Diencephalon (tissue), 1 donor: ENCODE measurements at places on chromosomes 5 and 9. TPM values are rescaled to one million over a fixed set of nuclear protein-coding genes. Genes with fewer than 3 reads are reported as not detected.

LCN10 gene
- not detected for total RNA-seq

SIT1 gene
- not detected for total RNA-seq

SLC25A48 gene
- 7.8 TPM for total RNA-seq

QRFP gene
- not detected for total RNA-seq

TRAF1 gene
- total RNA-seq: 2.8 TPM

SLC6A3 gene
- 12.5 TPM for total RNA-seq

WDR41 gene
- 134 TPM for total RNA-seq

SYNPO gene
- total RNA-seq: 6.0 TPM

DDX4 gene
- total RNA-seq: not detected

RGMB gene
- total RNA-seq: 95.5 TPM

IFNE gene
- total RNA-seq: not detected

MED22 gene
- total RNA-seq: 15.9 TPM

CLIC3 gene
- not detected for total RNA-seq

CCNO gene
- 0.69 TPM for total RNA-seq

SNCB gene
- 31.8 TPM for total RNA-seq

IL13 gene
- not detected for total RNA-seq

NHP2 gene
- total RNA-seq: 80.0 TPM

CDKN2B gene
- total RNA-seq: 0.92 TPM

ZFP37 gene
- total RNA-seq: 17.5 TPM

RASGEF1C gene
- total RNA-seq: 8.5 TPM

THBS4 gene
- 11.8 TPM for total RNA-seq
